Small intestine (tissue), 16 donors: ENCODE measurements at places on chromosomes 2 and 18.

DNA sequence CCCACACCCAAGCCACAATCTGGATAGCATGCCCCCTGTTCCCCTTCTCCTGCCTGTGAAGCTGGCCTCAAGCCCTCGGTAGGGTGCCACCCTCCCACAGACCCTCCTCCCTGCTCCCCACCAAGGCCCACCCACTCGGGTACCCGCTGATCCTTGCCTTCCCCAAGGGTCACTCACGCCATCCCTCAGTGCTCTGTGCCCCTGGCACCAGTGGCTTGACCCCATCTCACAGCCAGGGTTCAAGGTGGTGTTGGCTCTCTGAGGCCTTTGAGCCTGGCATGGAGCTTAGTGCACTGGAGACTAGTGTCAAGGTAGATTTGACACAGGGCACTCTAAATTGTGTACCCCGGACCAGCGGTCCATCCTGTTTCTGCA lies 11.9 kb downstream of the ADRA2B start:
- no peak for DNase-seq

- peak; percentile 21 for DNase-seq
These were observed 264.3 kb downstream of the NOL4 start for GRCh38 chr18:33960417-33960816.

DNA sequence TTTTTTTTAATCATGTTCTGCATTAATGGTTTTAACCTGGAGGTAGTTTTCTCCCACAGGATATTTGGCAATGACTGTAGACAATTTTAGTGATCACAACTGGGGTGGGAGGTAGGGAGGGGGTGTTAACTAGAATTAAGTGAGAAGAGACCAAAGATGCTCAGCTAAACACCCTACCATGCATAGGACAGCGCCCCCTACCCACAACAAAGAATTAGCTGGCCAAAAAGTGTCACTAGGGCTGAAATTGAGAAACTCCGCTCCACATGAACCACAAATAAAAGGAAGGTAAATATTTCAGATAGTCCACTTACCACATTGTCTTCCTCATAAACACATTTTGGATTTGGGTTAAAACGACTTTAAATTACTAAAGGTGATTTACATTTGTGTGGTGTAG lies 942.6 kb downstream of the SUCLG1 start:
- DNase-seq, result no peak

GRCh38 chr2:40095000-40095399 lies 315.9 kb upstream of the THUMPD2 start:
- DNase-seq, result no peak

- DNase-seq, result no peak
These were observed 87.3 kb upstream of the CNGA3 start for GRCh38 chr2:98258906-98259305.

- no peak for DNase-seq
These were observed 4.9 kb upstream of the AGFG1 start for GRCh38 chr2:227466887-227467600.

DNA sequence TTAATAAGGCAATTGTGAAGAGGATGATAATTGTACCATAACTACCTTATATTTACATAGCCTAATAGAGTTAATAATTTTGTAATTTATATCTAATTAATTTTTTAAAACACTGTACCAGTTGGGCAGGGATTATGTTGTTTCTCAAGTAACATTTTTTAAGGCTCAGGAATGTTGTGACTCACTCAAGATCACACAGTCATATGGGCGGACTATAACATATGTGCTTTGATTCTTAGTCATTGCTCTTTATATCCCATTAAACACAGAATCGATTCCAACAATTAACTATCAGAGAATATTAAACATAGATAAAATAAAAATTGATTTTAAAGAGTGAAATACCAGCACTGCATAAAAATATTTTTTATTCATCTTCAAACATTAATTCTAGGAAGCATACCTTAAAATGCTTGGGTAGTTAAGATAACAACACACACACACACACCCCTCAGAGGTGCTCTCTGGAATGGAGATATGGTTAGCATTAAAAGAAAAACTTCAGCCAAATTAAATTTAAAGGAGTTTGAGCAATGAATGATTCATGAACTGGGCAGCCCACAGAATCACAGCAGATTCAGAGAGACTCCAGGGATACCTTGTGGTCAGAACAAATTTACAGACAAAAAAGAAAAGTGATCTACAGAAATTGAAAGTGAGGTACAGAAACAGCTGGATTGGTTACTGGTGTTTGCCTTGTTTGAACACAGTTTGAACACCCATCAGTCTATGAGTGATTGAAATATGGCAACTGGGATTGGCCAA lies 869.4 kb upstream of the ID2 start:
- no peak for DNase-seq

DNA sequence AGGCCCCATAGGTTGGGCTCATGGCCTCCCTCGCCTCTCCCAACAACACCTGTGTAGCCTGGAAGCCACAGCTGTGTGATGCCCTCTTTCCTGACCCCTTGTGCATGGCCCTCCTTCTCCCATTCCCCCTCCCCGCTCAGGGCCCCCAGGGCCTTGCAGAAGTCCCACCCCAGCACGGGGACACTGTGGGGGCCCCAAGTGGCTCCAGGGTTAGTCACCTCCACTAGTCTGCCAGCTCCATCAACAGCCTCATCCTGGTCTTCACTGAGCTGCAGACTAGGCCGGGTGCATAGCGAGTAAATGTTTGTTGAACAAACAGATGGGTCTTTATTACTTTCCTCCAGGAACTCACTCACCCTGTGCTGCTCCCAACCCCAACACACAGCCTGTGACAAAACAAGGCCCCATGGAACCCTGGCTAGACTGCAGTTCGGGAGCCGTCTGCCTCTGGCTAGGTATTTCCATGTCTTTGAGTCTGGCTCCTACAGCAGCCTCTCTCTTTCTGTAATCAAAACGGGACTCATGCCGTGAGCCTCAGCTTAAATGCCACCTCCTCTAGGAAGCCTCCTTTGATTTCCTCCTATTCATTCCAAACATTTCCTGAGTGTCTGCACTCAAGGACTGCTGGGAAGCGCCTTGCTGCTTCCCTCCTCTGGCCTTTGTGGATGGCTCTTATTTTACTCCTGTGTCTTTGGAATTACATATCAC lies 109.9 kb upstream of the ID2 start:
- DNase-seq, result peak; percentile 59

DNA sequence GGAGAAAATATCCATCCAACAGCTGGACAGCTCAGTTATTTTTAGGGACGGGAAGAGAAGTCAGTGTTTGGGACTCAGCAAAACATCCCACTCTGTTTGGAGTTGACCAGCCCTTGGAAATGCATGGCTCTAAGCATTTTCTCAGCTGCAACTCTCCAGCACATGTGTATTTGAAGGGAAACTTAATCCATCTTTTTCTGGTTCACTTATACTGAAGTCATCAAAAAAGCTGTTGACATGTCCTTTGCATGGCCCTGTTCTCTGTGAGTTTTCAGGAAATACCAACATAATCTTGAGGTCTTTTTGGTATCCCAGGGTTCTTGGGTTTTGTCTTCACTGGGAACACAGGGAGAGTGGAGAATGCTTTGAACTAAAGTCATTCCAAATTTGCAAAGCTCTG lies 91.9 kb upstream of the CELF4 start:
- DNase-seq, result no peak

DNA sequence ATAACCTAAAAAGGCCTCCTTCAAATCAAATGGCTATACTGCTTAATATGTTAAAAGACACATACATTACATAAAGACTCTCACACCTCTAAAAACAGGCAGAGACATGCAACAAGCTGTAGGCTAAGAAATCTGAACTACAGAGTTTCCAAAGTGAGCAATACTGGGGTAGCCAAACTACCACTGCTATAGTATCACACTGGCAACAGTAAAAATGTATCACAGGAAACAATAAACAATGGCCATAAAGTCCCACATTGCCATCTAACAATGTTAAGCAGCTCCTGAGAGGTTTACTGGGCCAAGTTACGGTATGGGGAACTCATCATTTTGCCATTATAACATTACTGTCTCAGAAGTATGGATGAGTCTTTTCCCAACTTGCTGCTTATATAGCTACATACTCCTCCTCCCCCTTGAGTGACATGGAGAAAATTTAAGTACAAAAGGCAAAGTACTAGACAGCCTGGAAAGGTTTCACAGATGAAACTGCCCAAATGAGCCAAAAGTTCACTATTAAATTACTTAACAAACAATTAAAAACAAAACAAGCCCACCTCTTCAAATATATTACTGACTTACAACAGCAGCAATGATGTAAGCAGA lies 50.3 kb downstream of the SS18 start:
- no peak for DNase-seq

- no peak for DNase-seq
These were observed 8.3 kb upstream of the DNAH7 start for GRCh38 chr2:196076778-196077568.

DNA sequence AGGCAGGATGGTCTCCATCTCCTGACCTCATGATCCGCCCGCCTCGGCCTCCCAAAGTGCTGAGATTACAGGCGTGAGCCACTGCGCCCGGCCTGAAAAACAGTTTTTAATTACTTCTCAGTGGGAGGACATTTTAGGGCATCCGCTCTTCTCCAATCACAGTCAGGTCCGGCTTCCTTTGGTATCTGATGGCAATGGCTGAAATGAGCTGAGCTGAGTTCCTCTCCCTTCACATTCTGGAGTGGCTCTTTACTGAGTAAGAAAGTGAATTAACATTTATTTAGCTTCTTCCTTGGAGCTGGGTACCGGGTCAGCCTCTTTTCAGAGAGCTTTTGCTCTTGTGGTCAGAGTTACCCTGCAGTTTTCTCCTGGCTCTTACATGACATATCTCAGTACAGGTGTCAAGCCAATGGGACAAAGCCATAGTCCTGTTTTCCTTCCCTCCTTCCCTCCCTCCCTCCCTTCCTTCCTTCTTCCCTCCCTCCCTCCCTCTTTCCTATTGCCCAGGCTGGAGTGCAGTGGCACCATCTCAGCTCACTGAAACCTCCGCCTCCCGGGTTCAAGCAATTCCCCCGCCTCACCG lies 1.1 kb upstream of the TTC27 start:
- no peak for DNase-seq

DNA sequence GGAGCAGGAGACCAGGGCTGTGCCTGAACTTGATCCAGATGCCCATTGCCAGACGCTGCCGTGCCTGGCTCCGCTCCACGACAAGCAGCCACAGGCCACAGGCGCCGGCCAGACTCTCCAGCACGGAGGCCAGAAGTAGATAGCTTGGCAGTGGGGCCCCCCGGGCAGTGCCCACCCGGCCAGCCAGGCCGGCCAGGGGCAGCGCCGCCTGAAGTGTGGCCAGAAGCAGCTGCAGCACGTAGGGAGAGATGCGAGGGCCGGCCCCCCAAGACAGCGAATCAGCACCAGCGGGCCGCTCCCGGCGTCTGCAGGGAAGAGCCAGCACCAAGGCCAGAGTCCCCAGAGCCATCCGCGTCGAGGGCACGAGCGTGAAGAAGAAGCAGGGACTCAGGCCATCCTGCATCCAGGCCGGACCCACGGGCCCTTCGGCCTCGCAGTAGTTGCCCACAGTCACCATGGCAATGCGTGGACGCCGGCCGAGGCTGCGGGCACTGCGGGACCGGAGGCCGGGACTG lies 484 bp downstream of the ABCB6 start:
- peak; percentile 80 for DNase-seq

DNA sequence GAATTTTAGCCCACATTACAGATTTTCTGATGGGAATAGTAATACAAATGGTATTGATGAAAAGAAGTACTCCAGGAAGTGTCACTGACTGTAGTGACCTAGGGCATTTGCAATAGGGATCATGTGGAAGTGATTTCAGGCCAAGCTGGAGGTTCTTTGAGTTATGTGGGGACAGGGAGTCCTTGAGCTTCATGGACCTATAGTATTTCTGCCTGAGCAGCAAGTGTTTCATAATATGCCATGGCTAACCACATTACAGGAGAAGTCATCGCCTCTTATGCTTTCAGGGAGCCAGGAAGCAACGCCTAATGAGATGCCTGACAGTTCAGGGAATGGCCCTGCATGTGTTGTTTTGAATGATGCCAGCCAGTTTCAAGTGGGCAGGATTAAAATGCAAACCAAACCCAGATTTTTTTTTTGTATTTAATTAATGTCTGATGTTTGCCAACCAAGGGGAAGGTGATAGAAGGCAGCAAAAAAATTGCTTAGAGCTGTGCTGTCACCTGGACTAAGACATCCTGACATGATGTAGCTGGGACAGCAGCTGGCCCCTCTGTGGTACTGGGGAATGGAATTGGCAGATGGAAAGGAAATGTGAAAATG lies 109.5 kb downstream of the RAPGEF4 start:
- no peak for DNase-seq

DNA sequence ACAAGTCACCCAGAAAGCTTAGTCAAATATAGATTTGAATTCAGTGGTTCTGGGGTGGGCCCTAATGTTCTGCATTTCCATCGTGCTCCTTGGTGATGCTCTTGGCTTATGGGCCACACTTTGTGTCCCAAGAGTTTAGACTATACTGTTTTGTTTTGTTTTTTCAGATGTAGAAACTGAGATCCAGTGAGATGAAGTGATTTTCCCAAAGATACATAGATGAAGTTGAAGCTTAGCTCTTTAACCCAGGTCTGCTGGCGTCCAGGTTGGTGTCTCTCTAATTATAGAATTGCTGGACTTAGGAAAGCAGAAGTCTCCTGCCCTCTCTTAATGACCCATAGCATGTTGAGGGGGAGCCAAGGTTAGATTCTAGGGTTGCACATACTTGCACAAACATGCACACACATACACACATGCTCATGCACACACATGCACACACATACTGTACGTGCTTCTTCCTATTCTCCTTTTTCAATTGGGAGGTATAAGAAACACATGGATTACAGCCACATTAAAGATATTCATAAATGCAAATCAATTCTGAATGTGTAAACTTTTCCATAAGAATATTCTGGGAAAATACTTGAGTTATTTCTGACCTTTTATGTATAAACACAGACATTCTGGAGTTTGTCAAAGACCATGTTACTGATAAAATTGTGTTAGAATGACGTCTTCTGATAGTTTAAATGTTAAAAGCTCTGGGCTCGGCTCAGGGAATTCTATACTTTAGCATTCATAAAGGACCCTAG lies 41.3 kb upstream of the IL1R1 start:
- no peak for DNase-seq

DNA sequence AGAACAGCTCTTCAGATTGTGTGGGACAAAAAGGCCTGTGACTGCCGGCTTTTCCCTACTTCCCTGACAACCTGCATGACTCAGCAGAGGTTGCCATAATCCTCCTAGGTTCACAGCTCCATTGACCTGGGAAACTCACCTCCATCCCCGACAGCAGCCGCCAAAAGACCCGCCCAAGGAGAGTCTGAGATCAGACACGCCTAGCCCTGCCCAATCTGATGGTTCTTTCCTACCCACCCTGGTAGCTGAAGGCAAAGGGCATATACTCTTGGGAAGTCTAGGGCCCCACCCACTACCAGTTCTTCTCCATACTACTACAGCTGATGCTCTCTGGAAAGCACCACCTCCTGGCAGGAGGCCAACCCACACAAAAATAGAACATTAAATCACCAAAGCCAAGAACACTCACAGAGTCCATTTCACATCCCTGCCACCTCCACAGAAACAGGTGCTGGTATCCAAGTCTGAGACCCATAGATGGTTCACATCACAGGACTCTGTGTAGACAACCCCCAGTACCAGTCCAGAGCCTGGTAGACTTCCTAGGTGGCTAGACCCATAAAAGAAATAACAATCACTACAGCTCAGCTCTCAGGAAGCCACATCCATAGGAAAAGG lies 140.6 kb downstream of the NETO1 start:
- no peak for DNase-seq

GRCh38 chr2:205321231-205321630 lies 361.1 kb upstream of the NRP2 start:
- DNase-seq, result no peak

- peak; percentile 65 for DNase-seq
These were observed 2.2 kb downstream of the ITM2C start for GRCh38 chr2:230866756-230867523.
